ENCODE measurements at places on chromosomes 12 and 14.
A peak's percentile ranks its signal among the peaks of the same experiment; 100 is the strongest.

- peak; percentile 91 for DNase-seq
These were observed 17.2 kb upstream of the ARID4A start for GRCh38 chr14:58280954-58281787.

- no peak for DNase-seq
These were observed 833.0 kb downstream of the SLC6A15 start for GRCh38 chr12:84079626-84080025.

- DNase-seq: no peak
These were observed 158.4 kb upstream of the PLXNC1 start for GRCh38 chr12:93989949-93990348.

- no peak for DNase-seq
These were observed 113.3 kb upstream of the FSCB start for GRCh38 chr14:44620121-44621019.

- no peak for DNase-seq
These were observed 6.5 kb upstream of the SLC2A14 start for GRCh38 chr12:7879246-7879645.

DNA sequence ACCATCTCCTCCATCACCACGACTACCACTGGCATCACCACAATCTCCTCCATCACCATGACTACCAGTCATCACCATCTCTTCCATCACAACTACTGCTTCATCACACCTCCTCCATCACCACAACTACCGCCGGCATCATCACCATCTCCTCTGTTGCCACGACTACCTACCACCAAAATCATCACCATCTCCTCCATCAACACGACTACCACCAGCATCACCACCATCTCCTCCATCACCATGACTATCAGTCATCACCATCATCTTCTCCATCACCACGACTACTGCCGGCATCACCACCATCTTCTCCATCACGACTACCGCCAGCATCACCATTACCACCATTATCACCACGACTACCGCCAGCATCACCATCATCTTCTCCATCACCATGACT lies 89.5 kb downstream of the RIMBP2 start:
- no peak for DNase-seq

- DNase-seq: no peak
These were observed 1320.5 kb upstream of the SEL1L start for GRCh38 chr14:82854131-82854530.

DNA sequence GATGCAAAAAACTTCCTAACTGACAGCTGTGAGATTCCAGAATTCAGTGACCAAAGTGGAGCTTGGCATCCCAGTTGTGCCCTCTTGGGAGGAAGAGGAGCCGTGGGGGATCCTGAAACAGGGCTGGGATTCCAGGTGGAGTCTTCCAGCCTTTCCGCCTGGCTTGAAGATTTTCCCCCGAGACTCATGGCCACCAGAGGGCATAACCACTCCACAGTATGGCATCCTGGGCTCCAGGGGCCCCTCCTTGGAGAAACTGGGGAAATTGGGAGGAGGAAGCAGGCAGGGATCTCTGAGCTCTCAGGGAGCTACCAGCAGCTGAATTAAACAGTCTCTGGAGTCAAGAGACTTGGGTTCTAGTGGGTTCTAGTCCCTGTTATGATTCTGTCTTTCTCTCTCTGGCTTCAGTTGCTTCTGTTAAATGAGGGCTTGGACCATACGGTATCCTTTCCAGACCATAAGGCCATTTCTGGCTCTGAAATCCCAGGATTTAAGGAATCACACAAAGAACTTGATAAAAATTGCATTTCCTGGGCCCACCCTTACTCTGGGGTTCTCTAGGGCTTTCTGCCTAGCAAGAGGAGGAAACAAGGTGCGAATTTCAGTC lies 2.6 kb upstream of the TAMALIN start:
- DNase-seq: no peak

DNA sequence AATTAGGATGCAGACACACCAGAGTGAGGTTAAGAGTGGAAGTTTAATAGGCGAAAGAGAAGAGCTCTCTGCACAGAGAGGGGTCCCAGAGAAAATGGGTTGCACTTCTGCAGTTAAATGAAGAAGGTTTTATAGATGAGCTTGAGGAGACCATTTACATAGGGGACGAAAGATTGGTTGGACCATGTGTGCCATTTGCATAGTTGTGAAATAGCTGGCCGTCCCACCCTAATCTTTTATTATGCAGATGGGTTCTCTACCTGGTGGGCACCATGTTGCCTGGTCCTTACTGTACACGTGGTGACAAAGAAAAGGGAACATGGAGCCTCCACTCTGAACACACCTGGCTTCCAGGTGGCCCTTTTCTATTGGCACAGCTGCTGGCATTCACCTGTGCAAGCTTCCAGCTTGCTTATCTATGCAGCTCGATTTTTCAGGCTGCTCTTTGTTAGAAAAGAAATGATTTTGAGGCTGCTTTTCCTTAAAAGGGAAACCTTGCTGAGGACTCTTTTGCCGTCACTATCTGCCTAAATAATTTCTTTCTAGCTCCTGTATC lies 67.1 kb upstream of the SRSF5 start:
- DNase-seq: no peak

DNA sequence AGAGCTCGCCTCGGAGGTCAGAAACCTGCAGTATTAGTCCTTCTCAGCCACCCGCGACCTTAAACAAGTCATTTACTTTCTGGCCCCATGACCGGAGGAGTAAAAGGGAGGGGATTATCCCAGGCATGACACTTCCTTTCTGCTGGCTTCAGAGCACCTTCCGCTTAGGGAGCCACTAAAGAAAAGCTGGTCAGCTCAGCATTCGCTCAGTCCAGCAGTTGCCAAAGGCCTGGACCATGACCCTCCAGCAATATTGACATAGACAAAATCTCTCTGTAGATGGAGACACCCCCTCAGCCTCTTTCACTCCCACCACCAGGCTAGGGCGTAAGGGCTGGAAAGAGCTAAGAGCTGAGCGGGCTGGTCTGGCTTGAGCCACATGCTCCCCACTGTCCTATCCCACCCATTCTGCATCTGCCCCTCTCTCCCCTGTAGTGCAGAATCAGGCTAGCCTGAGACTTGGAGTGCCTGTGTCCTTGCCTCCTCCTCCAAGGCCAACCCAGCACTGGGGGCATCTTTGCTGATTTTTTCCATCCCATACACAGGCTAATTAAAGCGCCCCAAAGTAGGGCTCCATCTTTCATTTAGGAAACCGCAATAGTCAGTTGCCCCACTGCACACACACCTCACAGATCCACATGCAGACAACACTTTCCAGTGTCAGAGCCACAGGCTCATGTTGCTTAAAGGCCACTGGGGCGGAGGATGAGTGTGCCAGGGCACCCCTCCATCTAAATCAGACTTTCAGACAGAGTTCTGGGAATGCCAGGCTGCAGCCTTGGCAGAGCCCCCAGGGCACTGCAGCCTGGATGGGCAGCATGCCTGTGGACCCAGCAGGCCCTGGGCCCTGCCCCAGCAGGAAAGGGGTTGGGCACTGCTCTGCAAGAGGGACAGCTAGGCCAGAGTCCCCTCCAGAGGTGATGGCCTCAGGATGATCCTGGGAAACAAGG lies 4.0 kb upstream of the CPNE6 start:
- DNase-seq: no peak

GRCh38 chr12:64729909-64730587 lies 29.2 kb downstream of the GNS start:
- no peak for DNase-seq

DNA sequence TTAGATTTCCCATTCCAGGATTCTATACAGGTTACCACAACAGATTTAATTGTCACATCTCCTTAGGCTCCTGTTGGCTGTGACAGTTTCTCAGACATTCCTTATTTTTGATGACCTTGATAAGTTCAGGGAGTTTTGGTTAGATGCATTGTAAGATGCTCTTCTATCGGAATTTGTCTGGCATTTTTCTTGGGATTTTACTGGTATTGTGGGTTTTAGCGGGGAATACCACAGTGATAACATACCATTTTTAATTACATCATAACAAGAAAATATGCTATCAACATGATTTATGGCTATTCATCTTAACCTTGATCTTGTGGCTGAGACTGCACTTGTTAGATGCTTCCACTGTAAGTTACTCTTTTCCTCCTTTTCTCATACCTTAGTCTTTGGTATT lies 217.5 kb upstream of the PPFIA2 start:
- no peak for DNase-seq

- DNase-seq: no peak
These were observed 25.8 kb downstream of the DACT1 start for GRCh38 chr14:58663494-58664111.

DNA sequence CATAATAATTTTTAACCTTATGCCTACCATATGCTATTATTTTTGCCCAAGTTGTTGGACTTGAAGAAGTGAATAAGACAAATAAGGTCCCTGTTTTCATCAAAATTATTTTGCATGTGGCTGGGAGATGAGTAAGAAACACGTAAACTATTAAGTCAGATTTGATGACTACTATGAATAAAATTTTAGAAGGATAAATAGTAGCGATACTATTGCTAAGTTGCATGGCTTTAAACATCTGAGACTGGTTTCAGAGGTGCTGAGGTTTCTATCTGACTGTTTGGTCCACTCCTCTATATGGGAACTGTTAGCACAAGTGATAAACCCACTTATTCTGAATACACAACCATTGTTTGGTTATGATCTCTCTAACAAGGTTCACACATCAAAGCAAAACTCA lies 674.3 kb upstream of the MDGA2 start:
- no peak for DNase-seq

DNA sequence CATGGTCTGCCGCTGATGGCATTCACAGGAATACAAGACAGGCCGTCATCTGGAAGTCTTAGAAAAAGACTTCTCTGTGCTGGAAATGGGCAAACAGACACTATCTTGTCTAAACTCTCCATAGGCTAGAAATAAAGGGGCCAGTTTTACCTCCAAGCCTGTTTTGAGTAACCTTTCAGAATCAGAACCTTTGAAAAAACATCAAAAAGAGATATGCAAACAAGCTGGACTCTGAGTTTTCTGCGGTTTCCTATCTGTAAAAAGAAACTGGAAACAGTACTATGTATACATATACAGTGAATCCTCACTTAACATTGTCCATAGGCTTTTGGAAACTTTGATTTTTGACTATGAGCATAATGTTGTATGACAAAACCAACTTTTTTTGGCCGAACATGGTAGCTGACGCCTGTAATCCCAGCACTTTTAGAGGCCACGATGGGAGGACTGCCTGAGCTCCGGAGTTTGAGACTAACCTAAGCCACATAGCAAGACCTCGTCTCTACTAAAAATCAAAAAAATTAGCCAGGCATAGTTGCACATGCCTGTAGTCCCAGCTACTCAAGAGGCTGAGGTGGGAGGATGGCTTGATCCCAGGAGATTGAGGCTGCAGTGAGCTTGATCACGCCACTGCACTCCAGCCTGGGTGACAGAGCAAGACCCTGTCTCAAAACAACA lies 92.9 kb upstream of the MAX start:
- no peak for DNase-seq

DNA sequence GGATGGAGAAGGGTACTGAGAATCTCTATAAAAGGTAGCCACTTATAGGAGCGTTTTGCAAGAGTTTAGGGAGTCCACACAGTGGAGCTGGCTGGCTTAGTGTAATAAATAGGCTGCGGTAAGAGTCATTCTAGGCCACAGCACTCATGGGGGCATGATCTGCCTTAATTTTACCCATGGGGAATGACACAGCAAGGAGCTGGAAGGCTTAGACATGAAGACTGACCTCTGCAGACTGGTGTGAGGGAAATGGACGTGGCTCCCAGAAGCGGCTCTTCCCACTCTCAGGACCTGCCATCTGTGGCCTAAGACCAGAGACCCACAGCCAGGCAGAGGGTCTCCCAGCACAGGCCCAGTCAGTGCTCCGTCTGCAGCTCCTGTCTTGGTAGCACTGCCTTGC lies 173.3 kb downstream of the PPM1H start:
- DNase-seq: no peak

DNA sequence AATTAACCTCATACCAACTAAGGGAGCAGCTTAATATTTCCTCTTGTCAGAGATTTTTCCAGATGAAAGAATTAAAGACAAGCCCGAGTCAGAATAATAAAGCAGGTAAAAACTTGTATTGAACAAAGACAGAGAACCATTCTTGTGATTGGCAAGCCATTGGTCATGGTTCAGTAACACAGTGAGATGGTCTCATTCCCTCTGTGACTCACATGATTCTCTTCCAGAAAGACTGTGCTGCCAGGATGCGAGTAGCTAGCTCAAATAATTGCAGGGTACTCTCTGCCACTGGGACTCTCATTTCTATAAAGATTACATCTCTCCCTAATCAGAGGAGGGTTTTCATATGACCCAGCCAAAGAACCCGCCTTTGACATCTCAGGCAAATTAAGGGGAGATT lies 179.4 kb downstream of the PHLDA1 start:
- DNase-seq: no peak

DNA sequence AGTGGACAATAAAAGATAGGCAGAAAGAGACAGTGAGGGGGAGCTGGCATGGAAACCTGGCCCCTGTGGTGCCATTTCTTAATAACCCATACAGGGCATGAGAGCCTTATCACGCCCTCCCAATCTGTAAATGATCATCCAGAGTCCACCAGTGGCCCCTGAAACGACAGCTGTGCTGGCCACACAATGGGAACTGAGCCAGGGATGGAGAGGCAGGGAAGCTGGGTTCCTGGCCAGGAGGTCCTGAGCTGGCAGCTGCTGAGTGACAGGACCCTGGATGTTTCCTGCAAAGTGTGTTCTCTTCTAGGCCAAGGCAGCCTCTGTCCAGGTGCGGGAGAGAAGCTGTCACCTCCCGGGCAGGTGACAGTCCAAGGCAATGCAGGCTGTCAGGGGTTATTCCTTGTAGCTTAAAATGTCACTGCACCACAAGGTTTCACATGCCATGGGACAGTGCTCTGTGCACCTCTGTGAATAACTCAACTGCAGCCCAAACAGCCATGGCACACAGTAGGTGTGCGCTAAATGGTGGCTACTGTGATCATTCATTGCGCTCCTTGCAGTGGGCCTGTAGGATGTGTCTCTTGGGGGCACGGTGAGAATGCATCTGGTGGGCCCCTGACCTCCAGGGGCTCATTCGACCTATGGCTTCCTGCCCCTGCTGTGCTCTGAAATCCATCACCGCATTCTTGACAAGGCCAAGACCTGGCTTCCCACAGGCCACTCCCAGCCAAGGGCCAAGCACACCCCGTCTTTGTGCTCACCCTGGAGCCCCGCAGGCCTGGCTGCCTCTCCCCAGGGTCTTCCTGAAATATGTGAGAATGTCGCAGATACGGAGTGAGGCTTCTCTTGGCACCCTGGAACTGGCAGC lies 46.3 kb upstream of the BCL11B start:
- DNase-seq: no peak

DNA sequence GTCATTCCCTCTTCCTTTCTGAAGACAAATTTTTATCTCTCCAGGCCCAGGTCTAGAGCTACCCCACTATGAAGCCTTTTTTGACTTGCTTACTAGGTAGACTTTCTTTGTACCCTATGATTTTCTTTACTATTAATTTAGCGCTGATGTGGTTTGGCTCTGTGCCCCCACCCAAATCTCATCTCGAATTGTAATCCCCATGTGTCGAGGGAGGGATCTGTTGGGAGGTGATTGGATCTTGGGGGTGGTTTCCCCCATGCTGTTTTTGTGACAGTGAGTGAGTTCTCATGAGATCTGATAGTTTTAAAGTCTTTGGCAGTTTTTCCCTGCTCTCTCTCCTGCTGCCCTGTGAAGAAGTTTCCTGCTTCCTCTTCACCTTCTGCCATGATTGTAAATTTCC lies 118.1 kb downstream of the SLC38A1 start:
- DNase-seq: no peak
